ENCODE measurements at places on chromosomes 4 and X. TPM values are rescaled to one million over a fixed set of nuclear protein-coding genes. Genes with fewer than 3 reads are reported as not detected.

GRCh38 chrX:76279007-76279406, 106.1 kb downstream of the PBDC1 start:
- peak; percentile 7 for DNase-seq

DNA sequence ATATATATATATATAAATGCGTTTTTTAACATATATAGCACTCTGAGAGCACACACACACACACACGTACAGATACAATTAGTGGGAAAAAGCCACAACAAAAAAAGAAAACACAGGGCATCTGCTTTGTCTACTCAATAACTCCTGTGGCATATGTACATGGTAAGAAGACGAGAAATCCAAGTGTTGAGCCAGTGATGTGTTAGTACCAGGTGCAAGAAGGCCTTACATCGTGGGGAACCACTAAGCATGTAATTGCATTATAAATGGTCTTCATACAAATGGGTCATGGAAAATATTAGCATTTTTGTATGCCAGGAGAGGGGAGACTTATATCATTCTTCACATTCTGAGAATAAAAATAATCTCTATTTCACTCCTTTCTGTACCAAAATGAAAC, 62.7 kb upstream of the FAM47B start:
- DNase-seq: no peak

GRCh38 chr4:176981074-176981473, 188.4 kb upstream of the VEGFC start:
- no peak for DNase-seq

DNA sequence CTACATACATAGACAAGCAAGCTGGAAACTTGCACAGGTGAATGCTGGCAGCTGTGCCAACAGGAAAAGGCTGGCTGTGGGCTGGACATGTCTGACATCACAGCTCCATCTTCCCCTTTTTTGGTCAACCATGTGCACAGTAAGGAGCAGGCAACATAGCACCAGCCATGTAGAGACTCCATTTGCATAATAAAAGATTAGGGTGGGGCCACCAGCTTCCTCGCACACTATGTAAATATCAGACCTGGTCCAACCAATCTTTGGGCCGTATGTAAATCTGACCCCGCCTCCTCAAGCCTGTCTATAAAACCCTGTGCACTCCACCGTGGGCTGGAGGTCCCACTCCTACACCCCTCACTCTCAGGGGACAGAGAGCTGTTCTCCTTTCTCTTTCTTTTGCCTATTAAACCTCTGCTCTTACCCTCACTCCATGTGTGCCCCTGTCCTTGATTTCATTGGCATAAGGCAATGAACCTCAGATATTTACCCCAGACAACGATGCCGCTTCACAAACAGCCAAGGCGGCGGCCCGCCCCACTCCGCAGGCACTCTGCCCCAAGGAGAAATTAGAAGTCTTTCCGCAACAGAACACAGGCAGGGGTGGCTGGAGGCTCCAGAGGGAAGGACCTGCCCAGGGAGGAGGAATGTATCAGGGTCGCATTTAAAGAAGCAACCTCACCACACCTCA, 862.2 kb downstream of the TRIML1 start:
- no peak for DNase-seq

GRCh38 chr4:86319390-86319789, 40.5 kb downstream of the MAPK10 start:
- DNase-seq: no peak

- DNase-seq: peak; percentile 73
Measured at GRCh38 chrX:150692831-150693724, at the start of gene MTMR1. Gene MTMR1, plus strand, starts transcription at chrX:150693396. Its CDS starts 135 bp downstream, at chrX:150693531.

GRCh38 chr4:10413177-10413576, 44.0 kb downstream of the ZNF518B start:
- DNase-seq: no peak

DNA sequence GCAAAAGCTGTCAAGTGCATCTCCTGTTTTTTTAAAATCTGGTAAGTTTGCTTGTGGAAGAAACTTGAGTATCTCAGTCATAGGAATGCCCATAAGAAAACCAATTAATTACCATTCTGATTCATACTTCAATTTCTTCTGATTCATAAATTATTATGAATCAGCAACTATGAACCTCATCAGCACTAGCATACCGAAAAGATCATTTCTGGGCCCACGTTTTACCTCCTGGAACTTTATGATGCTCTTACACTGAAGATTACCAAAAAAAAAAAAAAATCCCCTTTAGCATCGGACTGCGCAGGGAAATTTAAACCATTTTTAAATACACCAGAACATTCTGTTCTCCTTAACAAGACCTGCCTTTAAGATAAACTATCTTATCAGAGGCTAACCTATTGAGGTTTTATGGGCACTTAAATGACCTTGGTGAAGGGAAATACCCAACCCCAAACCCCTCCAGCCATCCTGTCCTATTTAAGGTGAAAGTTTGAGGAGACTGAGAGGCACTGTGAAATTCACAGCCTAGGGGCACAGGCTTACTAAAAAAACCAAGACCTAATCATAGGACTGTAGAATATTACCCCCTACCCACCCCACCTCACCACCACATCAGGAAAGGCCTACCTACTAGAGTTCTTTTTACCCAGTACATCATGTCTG, 38.2 kb upstream of the ABCG2 start:
- no peak for DNase-seq

- DNase-seq: no peak
Measured at GRCh38 chrX:107674480-107675364, 46.4 kb downstream of the PRPS1 start.

DNA sequence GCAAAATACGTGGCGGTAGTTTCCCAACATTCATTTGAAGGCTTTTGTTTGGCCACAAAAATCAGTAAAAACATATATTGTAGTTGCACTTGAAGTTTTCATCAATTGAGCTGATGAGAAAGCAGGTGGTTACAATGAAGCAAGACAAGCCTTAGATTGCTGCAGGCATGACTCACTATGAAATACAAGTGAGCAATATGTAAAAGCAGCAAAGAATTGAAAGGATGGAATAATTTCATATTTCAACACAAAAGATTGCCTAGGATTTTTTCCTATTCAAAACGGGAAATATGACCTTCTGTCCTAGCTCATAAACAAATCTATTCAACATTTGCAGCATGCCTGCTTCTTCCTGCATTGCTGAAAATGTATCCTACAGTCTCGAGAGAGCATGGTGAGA, 190.9 kb upstream of the BANK1 start:
- no peak for DNase-seq

- no peak for DNase-seq
Measured at GRCh38 chr4:148813289-148813688, 371.1 kb upstream of the NR3C2 start.

DNA sequence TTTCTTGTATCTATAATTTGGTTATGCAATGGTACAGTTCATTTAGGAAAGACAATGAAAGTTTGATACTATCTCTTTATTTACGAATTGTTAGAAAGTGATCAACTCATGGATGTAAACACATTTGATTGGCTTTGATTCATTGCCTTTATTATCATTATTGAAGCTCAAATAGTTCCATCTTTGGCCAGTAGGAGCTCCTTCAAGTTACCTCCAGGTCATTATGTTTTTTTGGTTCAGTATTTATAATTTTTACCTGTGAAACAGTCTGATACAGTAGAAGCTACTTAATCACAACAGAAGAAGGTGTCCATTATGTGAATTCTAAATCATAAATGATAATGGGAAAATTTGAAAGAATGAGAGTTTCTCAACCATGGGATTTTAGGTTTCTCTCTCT, 12.4 kb downstream of the NPY5R start:
- DNase-seq: no peak

GRCh38 chr4:7194251-7195140, 2.2 kb downstream of the SORCS2 start:
- DNase-seq: no peak

Gene ITM2A
- total RNA-seq: 135 TPM

Gene LGI2
- total RNA-seq: not detected

Gene CACNA1F
- total RNA-seq: 0.69 TPM

Gene TGIF2LX
- total RNA-seq: not detected

Gene CXCL8
- total RNA-seq: 0.52 TPM

Gene DUSP9
- total RNA-seq: not detected

Gene MAGEA12
- not detected for total RNA-seq

Gene MAGEA11
- total RNA-seq: not detected

Gene FBXW7
- total RNA-seq: 146 TPM
